ENCODE measurements at places on chromosomes 1 and 21. TPM values are rescaled to one million over a fixed set of nuclear protein-coding genes. Genes with fewer than 3 reads are reported as not detected.

DNA sequence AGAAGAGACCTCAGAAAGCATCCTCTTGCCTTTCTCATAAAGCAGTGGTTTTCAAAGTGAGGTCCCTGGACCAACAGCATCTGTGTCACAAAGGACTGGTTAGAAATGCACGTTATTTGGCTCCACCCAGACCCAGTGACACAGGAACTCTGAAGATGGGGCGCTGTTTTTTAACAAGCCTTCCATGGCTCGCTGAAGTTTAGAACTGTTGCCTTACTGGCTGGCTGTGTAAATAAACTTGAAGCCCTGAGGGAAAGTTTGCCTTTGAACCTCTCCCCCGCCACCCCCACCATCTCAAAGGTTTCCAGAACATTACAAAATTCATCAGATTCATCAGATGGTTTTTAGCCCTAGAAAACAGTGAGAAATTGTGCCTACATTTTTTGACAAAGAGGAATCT, 21.8 kb upstream of the IKBKE start:
- ATAC-seq: no peak

Gene KCNN3
- 13.7 TPM for total RNA-seq

DNA sequence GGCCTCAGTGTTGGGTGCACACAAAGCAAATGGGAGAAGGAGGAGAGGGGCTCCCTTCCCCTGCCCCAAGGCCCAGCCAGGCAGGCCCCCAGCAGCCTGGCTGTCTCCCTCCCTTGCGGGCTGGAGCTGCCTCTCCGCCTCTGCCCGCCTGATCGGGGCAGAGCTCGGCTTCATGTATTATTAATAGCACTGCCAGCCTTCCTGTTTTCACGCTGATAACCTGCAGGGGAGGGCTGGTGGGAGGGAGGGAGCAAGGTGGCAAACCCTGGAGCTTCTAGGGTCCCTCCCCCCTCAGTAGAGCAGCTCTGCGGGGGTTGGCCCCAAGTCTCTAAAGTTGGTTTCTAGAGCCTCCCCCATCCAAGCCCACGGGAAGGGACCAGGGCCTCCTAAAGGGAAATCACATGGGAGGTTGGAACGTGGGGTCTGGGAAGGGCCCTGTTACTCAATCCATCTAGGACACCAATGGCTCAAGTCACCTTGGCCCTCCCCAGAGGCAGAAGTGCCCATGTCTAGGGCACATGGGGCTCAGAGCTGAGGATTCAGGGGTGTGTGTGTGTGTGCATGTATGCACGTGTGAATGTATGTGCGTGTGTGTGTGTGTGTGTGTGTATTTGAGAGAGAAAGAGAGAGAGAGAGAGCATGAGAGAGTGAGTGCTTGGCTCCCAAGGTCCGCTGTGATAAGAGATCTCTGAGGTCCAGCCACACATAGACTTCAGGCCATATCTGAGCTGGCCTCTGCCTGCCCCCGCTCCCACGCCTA, 21.8 kb upstream of the POU3F1 start:
- ATAC-seq: no peak

Gene GCLM
- total RNA-seq: 9.9 TPM

Gene SLC30A10
- not detected for total RNA-seq

- no peak for ATAC-seq
Measured at GRCh38 chr1:55275941-55276341, 60.8 kb upstream of the USP24 start.

DNA sequence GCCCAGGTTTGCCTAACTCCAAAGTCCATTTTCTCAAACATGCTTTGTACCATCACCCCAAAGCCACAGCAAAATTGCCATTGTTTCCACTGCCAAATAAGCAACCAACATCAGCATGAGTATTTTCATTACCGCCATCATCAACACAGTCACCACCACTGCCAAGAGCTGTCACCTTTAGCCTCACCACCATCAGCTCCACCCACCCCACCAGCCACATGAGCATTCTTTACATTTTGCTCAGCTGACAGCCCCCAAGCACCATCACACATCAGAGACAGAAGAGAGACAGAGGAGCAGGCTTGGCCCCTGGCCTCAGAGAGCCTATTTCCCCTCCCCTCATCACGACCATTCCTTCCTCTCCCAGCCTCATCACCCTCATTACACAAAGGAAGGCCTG, 42.7 kb downstream of the TAS1R2 start:
- no peak for ATAC-seq

Data from gastroesophageal sphincter (tissue), 4 donors.